ENCODE measurements at places on chromosomes 2 and 18.

- DNase-seq, result no peak
These were observed 164.8 kb downstream of the WDR7 start for GRCh38 chr18:56815926-56816325.

DNA sequence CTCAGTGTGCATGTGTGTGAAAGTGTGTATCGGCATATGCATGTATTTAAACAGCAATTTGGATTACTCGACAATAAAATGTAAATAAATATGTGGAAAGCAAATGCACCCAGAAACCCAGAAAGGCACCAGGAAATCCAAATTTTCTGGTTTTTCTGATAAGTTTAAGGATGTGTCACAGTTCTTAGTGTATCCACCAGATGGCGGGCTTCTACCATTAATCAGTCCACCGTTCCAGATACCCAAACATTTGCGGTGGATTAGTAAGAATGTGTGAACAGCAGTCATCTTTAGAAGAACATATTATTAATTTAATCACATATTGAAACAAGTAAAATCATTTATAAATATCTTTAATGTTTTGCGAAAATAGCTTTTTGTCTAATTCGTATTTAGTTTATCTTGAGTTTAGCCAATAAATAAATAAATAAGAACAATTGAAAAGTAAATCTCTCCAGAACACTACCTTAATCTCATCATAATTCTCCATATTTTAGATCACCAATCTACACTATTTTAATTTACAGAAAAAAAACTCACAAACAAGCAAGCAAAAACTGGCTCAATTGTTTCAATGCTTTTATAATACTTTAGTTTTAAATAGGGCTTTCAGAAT lies 298.9 kb downstream of the DSEL start:
- peak; percentile 24 for DNase-seq

GRCh38 chr18:72181241-72181764 lies 362.8 kb downstream of the CBLN2 start:
- DNase-seq, result no peak

DNA sequence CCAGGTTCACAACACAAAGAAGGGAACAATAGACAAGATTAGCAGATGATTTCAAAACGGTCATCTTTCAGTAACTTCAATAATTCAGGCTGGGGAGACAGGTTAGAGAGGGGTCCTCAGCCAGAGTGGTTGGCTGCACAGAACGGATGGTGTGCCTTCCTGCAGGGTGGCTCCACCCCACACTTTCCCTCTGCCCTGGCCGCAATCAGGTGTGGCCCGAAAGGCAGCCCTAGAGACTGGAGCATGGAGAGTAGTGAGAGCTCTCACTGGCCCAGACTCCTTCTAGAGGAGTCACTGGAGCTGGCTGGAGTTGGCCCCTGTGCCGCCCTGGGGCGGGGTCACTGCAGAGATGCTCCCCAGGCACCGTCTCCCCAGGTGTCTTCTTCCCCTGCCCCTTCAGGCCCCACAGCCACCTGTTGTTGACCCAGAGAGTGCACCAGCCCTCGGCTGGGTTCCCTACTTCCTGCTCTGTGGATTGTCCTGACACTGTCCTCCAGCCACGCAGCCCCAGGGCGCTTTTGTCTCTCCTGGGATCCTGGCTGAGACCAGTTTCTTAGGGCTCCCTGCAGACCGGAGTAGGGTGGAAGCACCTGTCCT lies 126.8 kb downstream of the PXDN start:
- DNase-seq, result no peak

- no peak for DNase-seq
These were observed 29.4 kb downstream of the KANSL3 start for GRCh38 chr2:96608469-96609455.

DNA sequence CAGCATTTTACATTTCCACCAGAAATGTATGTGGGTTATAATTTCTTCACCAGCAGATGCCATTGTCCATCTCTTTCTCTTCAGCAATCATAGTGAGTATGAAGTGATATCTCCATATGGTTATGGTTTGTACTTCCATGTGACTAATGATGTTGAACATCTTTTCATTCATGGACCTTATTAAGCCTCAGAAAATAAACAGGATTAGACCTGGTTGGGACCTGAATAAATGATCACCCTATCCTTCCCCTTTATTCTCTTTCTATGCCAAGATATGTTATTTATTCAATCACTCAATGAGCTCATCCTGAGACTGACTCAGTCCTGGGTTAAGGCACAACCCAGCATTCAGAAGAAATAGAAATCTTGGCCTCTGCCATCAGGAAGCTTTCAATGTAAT lies 86.6 kb downstream of the ANTXR1 start:
- no peak for DNase-seq

DNA sequence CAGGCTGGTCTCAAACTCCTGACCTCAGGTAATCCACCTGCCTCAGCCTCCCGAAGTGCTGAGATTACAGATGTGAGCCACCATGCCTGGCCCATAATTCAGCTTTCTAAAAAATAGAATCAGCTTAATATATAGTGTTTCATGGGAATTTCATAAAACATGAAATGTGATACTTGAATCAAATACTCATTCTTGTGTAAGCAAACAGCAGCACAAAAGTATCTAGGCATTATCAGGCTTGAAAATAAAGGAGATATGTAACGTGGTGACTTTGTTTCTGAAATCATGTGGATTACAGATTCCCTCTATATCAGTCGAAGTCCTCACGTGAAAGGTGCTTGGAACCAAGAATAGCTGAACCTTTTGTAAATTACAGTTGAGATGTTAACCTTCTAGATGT lies 229.1 kb downstream of the FHOD3 start:
- no peak for DNase-seq

- DNase-seq, result no peak
These were observed 62.1 kb upstream of the OTOS start for GRCh38 chr2:240202586-240202985.

GRCh38 chr2:137220438-137220993 lies 455.2 kb downstream of the THSD7B start:
- DNase-seq, result no peak
